Chondrocyte (in vitro differentiated cells): ENCODE measurements at places on chromosomes 6 and 20. TPM values are rescaled to one million over a fixed set of nuclear protein-coding genes. Genes with fewer than 3 reads are reported as not detected.
A peak's percentile ranks its signal among the peaks of the same experiment; 100 is the strongest.

ULBP1 gene
- 2.8 to 29.8 TPM (median 29.8 TPM) in 3 replicates for total RNA-seq

C6orf141 gene
- not detected in 3 replicates for total RNA-seq

GRCh38 chr6:20840675-20841074 is 306.4 kb downstream of the CDKAL1 start:
- DNase-seq, result no peak

DNA sequence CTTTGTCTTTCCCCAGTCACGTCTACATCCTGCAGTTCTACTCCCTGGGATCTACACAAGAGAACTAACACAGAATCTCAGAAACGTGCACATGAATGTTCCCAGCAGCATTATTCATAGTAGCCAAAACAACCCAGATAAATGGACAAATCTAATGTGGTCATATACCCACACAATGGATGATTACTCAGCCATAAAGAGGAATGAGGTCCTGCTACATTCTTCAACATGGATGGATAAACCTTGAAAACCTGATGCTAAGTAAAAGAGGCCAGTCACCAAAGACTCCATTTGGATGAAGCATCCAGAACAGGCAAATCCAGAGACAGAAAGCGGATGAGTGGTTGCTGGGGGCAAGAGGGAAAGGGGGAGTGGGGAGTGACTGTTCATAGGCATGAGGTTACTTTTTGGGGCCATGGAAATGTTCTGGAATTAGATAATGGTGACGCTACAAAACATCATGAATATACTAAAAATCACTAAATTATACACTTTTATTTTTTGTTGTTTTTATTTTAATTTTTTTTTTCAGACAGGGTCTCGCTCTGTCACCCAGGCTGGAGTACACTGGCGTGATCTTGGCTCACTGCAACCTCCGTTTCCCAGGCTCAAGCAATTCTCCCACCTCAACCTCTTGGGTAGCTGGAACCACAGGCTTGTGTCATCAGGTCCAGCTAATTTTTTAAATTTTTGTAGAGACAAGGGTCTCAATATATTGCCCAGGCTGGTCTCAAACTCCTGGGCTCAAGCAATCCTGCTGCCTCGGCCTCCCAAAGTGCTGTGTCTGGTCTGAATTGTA is 50.8 kb upstream of the DSN1 start:
- no peak for DNase-seq

GRCh38 chr6:75331151-75331550 is 46.6 kb upstream of the TMEM30A start:
- no peak for DNase-seq

ELOVL4 gene
- total RNA-seq, result 4.4 to 6.1 TPM (median 5.7 TPM) in 3 replicates

DNA sequence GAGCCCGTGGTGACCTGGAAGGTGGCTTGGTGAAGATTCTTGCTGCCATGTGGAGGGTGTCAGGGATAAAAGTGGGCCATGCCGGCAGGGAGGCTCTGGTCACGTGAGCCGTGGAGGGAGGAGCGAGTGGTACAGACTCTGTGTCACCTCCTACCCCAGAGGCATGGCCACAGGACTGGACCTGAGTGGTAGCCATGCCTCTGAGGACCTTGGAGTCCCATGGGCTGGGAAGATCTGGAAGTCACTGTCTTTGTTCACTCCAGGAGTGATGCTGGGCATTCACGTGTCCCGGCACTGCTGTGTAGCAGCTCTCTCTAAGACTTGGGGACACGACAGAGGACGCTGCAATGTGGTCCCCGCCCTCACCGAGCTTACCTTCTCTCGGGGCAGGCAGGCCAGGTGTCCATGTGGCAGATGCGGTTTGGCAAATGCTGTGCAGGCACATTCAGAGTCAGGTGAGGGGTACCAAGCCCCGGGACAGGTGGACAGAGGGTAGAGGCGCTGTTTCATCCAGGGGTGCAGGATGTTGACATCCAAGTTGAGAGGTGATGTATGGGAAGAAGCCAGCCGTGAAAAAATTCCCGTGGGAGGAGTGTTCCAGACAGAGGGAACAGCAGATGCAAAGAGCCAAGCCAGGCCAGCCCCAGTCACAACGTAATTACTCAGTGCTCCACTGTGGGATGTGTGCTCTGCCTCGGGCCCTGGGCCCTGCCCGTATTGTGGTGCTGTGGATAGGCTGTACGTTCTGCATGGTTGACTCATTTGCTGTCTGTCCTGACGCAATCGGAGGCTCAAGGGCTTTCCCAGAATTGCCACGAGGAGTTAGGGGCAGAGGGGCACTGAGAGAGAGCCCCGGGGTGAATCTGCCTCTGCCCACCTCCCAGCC is 307.8 kb downstream of the TAF4 start:
- DNase-seq, result peak; percentile 82

HLA-DQB1 gene
- not detected in 3 replicates for total RNA-seq

- no peak for DNase-seq
Measured at GRCh38 chr6:164832410-164832809, 477.0 kb downstream of the C6orf118 start.

DNA sequence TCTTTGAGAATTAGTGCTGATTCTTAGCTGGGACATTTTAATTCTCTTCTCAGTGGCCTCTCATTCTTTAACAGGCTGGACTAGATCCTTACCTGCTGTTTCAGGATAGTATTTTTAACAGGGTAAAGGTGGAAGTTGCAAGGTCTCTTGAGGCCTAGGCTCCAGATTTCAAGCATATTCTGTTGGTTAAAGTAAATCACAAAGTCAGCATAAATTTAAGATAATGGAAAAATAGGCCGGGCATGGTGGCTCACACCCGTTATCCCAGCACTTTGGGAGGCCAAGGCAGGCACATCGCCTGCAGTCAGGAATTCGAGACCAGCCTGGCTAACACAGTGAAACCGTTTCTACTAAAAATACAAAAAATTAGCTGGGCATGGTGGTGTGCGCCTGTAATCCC is 1149.0 kb downstream of the EPHA7 start:
- no peak for DNase-seq

HDGFL1 gene
- not detected in 3 replicates for total RNA-seq

DNA sequence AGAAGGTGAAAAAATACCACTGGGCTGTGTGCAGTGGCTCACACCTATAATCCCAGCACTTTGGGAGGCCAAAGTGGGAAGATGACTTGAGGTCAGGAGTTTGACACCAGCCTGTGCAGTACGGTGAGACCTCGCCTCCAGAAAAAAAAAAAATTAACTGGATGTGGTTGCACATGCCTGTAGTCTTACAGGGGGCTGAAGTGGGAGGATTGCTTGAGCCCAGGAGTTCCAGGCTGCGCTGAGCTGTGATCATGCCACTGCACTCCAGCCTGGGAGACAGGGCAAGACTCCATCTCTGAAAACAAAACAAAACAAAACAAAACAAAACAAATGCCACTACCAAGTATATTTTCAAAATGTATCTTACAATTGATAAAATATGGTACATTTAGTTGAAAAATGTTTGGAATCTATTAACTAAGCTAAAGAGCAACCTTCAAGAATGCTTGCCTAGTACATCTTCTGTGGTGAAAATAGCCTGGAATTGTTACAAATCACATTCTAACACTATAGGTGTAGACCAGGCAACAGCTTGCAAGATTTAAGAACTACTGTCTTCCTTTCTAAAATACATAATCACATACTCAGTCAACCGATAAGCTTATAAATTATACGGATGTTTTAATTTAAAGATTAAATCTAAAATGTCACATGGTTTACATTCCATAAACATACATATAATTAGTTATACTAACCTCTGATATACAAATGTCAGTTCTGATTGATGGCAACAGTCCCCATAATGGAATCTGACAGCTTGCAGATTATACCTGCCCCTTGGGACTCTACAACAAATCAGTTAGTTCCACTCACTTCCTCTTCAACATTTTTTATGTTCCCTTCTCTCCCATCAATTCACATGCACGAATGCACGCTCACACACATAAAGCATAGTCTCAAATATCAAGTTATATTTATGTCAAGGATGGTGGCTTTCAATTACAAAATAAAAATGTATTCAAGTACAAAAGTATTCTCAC is 150.8 kb downstream of the ASCC3 start:
- DNase-seq, result no peak

- no peak for DNase-seq
Measured at GRCh38 chr6:124961464-124961776, 817 bp upstream of the RNF217 start.

DNA sequence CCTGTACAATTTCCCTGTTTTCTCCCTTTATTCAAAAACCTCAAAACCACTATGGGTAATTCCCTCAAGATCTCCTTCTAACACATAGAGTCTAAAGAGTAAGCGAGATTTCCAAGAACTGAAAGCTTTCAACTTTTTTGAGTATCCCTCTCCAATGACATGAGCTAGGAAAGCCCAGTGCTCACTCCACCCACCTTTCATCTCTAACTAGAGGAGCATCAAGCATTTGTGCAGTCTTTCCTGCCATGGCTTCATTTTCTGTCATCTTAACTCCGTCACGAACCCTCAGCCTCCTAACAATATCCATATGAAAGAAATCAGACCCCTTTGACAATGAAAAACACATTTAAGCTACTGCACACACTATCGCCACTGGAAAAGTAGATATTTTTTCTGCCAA is 91.9 kb upstream of the SUPT3H start:
- DNase-seq, result no peak

GRCh38 chr6:116387374-116387773 is 16.6 kb downstream of the DSE start:
- no peak for DNase-seq

NKX2-2 gene
- not detected in 3 replicates for total RNA-seq

HLA-DPB1 gene
- total RNA-seq, result 2.8 to 2.9 TPM (median 2.8 TPM) in 3 replicates

DNA sequence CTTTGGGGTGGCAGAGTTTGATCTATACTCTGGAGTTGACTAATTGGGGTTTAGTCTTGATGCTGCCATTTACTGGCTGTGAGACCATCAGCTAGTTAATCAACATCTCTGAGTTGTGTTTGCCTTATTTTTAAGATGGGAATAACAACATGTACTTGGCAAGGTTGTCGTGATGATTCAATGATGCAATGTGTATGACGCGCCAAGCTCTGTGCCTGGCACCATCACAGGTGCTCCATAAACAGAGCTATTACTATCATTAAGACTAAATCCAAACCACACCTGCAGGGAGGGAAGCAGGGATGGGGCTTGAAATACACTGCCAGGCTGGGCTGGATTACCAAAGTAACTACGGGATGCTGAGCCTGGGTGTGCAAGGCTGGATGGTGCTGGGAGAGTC is 60.1 kb upstream of the E2F3 start:
- no peak for DNase-seq

ME1 gene
- total RNA-seq, result 64.6 to 88.7 TPM (median 83.6 TPM) in 3 replicates

GRCh38 chr6:34414999-34415858 is 10.6 kb downstream of the RPS10 start:
- no peak for DNase-seq

BMP6 gene
- 0.49 to 0.50 TPM in 2 of 3 replicates, not detected in the other for total RNA-seq

DNA sequence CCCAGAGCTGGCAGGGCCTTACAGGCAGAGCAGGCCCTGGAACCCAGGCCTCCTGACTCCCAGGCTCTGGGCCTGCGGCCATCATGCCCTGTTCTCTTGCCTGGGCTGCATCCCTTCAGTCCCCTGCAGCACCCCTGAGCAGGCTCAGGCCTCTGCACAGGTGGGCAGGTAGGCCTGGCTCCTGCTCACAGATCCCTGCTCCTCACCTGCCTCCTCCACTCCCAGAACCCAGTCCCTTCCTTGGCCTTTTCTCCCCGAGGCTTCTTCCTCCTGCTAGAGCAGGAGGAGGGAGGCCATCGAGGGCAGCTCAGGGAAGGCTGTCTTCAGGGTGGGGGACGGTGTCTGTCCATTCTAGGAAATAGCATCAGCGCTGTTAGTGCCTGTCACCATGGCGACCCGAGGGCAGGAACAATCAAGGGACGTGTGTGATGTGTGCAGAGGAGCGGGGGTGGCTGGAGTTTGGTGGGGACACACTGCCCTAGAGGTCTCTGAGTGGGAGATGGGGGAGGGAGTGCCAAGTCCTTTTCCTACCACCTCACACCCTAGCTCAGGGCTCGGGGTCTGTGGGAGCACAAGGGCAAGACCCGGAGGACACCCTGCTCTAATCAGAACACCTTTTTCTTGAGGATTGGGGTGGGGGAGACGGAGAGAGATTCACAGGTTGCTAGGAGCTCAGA is 26.6 kb downstream of the GLP1R start:
- peak; percentile 75 for DNase-seq

TNNC2 gene
- total RNA-seq, result 0.46 to 0.63 TPM (median 0.52 TPM) in 3 replicates

PROKR2 gene
- total RNA-seq, result not detected in 3 replicates

GRCh38 chr6:100261486-100261885 is 203.2 kb downstream of the SIM1 start:
- DNase-seq, result no peak

- DNase-seq, result no peak
Measured at GRCh38 chr20:56202493-56203077, 45.9 kb upstream of the MC3R start.

DNA sequence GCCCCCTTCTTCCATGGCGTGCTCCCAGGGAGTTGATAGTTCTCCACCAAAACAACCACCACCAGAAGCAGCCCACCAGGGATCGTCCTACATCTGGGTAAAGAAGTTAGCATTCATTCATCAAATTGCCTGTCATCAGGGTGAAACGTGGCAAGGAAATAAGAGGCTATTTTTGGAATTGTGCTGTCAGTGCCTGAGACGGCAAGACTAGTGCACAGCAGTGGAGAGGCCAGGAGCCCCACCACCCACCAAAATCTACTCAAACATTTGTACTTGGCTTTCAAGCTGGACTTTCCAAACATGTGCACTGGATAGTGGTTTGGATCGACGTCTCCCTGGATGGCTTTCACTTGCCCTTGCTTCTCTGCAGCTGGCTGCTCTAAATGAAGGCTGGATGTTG is 44.8 kb downstream of the TXNDC5 start:
- DNase-seq, result no peak

GRCh38 chr20:50578061-50578777 is 68.0 kb downstream of the PTPN1 start:
- DNase-seq, result no peak

DNA sequence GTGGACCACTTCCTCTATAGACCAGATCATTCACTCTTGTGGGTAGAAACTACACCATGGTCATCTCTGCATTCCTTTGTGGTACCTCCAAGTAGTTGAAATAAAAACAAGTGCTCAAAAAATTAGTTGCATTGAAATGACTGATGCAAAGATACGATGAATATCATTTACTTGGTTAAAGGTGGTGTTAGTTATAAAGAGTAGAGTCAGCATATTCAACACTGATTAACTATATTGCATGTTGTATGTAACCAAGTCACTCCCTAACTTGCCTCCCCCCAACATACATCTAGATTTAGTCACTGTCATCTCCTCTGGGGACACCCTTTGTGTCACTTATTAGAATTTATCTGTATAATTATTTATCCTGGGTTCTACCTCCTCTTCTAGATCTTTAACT is 77.7 kb downstream of the SHLD1 start:
- no peak for DNase-seq

BIRC7 gene
- total RNA-seq, result 0.50 to 0.51 TPM in 2 of 3 replicates, not detected in the other

DNA sequence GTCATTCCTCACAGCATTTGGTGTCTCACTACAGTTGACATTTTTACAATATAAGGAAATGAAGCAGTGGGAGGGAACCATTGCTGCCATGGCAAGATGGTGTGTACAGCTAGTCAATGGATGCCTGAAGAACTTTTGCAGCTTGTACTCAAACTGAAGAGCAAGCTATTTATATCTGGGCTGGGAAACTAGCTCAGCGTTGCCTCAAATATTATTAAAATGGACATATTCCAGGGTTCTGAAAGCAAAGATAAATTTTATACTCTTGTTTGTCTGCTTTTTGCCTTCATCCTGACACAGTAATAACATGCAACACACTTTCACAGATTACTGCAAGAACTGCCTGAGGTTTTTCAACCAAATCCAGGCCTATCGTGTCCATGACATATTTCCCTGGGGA is 156.4 kb upstream of the COL21A1 start:
- no peak for DNase-seq

FNDC1 gene
- 10.5 to 13.8 TPM (median 12.8 TPM) in 3 replicates for total RNA-seq

SLC32A1 gene
- not detected in 3 replicates for total RNA-seq

RNF217 gene
- 51.5 to 72.5 TPM (median 54.6 TPM) in 3 replicates for total RNA-seq

GRCh38 chr20:52275181-52275691 is 83.7 kb upstream of the ZFP64 start:
- DNase-seq, result no peak
